ENCODE measurements at places on chromosomes 1 and 21.

DNA sequence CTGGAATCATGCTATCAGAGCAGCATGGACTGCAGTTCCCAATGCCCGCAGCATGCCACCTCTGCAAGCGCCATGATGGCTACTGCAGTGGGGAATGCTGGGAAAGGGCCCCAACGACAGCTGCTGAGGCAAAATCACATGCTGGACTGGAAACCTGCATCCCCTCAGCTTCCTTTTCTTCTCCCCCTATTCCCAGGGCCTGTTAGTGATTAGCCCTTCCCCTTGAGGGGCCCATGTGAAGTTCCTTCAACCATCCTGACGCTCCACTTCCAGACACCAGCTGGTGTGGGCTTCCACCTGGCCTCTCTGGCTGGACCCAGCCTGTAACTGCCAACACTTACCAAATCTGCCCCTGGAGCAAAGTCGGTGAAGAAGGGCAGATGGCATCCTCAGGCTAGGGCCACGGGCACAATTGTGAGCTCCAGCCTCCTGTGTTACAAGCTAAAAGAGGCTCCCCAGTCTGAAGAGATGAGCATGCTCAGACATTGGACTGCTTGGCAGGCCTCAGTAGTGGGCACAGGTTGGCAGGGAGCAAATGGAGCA is 22.1 kb upstream of the SDC3 start:
- no peak for DNase-seq

- peak; percentile 70 for DNase-seq
Measured at GRCh38 chr1:119968068-119968492, 71.8 kb upstream of the ADAM30 start.

GRCh38 chr1:11422686-11423085 is 56.3 kb upstream of the DISP3 start:
- no peak for DNase-seq

DNA sequence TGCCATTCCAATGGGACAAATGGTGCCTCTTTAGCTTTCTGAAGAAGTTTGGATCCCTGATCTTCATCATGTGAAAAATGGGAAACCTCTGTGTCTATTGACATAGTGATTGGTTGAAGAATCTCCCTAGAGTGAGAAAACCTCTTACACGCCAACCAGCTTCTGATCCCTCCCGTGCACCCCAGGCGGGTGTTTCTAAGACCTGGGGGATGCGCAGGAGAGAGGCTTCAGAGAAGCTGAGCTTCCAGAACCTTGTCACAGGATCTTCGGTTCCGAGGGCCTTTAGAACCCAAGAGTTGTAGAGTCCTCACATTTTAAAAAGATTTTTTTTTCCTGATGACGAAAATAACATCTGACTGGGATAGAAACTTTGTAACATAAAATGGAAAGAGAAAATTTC is 11.3 kb downstream of the PODN start:
- DNase-seq, result no peak

DNA sequence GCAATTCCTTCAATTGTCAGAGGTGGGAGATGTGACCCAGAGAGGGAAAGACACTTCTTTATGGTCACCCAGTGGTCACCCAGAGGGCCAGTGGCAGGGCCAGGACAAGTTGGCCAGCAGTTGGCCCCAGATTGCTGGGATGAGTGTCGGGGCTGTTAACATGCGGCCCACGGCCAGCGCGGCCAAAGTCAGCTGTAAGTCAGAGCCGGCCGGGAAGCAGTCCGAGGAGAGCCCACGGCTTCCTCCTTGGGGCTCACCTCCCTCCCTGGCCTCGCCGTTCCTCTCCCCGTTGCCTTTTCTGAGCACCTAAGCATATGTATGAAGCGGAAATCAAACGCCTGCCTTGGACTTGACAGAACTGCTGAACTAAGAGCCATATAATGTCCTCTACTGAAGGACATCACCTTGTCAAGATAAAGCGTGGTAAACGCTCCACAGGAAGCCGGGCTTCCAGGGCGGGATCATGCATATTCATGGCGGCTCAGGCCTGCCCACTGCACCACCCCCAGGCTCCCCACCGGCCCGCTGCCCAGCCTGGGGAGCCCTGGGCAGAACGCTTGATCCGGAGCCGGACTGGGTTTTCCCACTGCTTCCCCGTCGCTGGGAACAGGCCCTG is 245.4 kb upstream of the POU3F1 start:
- no peak for DNase-seq

DNA sequence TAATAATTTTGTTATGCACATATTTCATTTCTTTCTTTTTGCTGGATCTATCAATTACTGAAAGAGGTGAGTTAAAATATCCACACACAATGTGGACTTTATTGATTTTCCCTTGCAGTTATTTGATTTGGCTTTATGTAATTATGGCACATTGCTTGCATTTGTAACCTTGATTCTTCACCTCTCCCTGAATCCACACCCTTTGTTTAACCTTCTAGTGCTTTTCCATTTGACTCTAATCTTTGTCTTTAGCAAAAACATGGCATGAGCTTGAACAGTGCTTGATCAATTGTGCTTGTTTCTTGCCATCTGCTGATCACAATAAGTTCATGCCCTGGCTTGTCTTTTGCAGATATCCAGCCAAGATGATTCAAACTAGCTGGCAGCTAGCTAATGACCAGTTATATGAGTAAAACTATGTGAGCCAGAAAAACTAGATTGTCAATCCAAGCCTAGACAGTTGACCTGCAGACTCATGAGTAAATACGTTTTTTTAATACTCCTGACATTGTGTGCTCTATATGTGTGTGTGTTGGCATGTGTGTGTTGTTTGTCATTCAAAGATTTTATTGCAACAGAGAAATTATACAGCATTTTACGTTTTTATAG is 899.2 kb downstream of the NCAM2 start:
- peak; percentile 81 for DNase-seq

DNA sequence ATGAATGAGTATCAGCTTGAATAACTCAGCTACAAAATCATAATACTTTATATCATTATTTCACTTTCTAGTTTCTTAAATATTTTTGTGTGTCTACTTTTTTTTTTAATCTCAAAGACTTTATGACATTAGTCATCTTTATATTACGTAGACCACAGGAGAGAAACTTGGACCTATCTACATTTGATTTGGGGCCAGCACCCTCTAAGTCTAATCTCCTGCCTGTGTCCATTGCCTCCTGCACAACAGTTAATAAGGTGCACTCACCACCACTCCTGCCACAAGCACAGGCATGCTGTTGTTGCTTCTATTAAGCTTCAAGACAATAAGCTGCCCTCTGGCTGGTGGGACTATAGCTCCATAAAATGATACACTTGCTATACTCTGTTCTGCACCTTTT is 70.4 kb downstream of the DIRAS3 start:
- DNase-seq, result no peak

DNA sequence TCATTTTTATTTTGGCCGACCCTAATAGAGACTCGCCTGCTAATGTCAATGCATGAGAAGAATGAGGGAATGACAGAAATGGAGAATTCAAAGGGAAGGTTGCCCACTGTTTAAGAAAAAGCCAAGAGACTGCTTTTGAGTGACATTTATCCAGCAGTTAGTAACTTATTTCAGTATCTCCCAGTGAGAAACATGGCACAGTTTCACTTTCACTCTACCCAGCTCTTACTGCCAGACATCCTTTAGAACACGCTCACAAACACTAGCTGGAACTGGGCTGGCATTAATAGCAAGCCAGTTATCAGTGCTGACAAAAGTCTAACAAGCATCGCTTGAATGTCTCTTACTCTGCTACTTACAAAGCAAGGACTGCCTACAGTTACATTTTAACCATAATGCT is 8.5 kb downstream of the GGPS1 start:
- no peak for DNase-seq

DNA sequence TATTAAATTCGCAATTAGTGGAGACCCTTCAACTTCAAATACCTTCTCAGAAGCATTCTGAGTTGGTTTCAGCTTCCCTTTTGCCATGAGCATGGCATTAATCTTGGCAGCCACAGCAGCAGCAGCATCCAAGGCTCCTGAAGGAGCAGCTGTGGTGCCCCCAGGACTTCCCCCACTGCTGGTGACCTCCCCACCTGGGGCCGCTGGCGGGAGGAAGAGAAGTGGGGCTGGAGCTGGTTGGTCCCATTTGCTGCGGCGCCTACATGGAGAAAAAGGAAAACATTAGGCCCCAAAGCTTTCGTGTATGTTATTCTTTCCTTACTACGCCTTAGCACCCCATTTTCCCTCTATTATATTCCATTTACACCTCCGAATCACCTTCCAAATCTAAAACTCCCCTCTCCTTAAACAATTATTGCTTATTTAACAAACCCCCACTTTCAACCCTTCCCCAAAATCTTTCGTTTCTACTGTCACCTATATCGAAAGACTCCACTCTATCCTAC is 569 bp downstream of the KHDC4 start:
- no peak for DNase-seq

- DNase-seq, result no peak
Measured at GRCh38 chr1:38095454-38095931, 48.9 kb upstream of the POU3F1 start.

GRCh38 chr1:197481101-197481500 is 213.0 kb downstream of the CRB1 start:
- no peak for DNase-seq

DNA sequence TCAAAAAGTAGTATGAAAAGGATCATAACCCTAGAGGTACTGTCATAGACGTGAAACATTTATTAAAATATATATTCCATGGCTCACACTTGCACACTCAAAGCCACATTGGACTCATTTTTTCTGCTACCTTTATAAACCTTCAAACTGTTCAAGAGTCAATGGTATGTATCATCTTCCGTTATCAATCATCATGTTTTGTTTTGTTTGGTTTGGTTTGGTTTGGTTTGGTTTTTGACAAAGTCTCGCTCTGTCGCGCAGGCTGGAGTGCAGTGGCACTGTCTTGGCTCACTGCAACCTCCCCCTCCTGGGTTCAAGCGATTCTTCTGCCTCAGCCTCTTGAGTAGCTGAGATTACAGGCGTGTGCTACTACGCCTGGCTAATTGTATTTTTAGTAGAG is 1.8 kb downstream of the IFNAR2 start:
- DNase-seq, result no peak

DNA sequence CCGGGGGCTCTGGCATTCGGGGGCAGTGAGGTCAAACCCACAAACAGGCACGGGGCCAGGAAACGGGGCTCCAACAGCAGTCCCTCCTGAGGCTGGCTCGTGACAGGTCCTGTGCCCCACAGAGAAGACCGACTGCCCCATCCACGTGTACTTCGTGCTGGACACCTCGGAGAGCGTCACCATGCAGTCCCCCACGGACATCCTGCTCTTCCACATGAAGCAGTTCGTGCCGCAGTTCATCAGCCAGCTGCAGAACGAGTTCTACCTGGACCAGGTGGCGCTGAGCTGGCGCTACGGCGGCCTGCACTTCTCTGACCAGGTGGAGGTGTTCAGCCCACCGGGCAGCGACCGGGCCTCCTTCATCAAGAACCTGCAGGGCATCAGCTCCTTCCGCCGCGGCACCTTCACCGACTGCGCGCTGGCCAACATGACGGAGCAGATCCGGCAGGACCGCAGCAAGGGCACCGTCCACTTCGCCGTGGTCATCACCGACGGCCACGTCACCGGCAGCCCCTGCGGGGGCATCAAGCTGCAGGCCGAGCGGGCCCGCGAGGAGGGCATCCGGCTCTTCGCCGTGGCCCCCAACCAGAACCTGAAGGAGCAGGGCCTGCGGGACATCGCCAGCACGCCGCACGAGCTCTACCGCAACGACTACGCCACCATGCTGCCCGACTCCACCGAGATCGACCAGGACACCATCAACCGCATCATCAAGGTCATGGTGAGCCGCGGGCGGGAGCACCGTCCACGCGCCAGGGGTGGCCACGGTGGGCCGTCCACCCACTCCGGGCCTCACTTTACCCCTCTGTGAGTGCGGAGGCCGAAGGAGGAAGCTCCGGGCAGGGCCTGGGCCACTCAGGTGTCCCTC is 14.2 kb downstream of the COL6A2 start:
- no peak for DNase-seq

GRCh38 chr1:31239653-31240241 is at the start of gene NKAIN1:
NKAIN1 (minus strand) TSS chr1:31239887; CDS start chr1:31239547, 340 bp downstream.
- no peak for DNase-seq

DNA sequence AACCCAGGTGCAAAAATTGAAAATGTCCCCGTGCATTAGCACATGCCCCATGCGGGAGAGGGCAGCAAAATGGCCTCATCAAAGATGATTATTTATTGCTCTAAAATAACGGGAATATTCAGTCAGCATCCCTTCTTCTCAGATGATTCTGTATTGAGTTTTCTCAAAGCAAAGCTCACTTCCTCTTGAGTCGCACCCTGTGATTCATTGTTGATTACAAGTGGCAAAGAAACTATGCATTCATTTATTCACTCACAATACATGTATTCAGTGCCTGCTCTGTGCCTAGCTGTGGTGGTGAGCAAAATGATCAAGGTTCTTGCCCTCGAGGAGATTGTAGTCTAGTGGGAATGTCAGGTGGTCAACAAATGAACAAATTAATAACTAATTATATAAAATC is 226.0 kb upstream of the KAZN start:
- DNase-seq, result peak; percentile 17

GRCh38 chr1:180964595-180964994 is 51.9 kb downstream of the KIAA1614 start:
- DNase-seq, result no peak

DNA sequence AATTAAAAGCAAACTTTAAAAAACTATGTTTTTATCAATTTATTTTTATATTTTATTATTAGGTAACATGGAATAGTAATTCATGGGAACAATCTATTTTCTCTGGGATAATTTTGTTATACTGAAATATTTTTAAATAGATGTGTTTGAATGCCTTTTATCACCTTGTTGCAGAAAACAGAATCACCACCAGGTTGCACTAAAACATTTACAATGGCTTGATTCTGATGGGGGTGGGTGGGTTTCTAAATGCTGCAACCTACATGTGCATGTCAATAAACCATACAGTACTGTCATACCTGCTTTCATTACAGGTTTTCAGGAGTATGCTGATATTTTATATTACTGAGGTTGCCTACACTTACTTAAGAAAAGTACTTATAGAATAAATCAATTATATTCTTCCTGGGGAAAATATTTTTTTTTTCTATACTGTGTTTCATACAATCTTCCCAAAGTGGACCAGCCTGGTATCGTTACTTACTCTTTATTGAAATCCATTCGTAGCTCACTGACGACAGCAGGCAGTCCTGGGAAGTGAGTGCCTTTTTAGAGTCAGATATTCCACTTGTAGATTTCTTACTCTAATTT is 132.8 kb downstream of the PTPRC start:
- DNase-seq, result peak; percentile 39

- DNase-seq, result peak; percentile 45
Measured at GRCh38 chr1:78715181-78715661, 65.6 kb downstream of the IFI44 start.

GRCh38 chr1:12677565-12677964 is 33.7 kb downstream of the AADACL4 start:
- DNase-seq, result no peak

Measured in bronchial epithelial cell (primary cell).